ENCODE measurements at places on chromosomes 16 and 17.

- no peak for DNase-seq
Observed at GRCh38 chr16:55146966-55147365, 177.0 kb upstream of the IRX6 start.

DNA sequence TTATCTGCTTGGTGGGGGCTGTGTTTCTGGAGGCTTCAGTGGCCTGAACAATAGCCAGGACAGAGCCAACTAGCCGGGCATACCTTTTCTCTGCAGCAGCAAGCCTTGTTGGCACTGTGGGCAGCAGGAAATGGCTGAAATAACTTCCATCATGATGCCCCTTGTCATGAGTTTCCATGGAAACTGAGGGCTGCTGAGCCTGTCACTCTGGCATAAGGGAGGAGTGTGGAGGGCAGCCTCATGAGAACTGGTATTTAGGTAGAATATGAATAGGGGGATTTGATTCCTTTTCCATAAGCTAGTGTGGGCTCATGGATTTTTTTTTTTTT, 39.4 kb downstream of the PLCG2 start:
- no peak for DNase-seq

GRCh38 chr17:17343896-17344506, 40.8 kb downstream of the NT5M start:
- DNase-seq, result no peak

DNA sequence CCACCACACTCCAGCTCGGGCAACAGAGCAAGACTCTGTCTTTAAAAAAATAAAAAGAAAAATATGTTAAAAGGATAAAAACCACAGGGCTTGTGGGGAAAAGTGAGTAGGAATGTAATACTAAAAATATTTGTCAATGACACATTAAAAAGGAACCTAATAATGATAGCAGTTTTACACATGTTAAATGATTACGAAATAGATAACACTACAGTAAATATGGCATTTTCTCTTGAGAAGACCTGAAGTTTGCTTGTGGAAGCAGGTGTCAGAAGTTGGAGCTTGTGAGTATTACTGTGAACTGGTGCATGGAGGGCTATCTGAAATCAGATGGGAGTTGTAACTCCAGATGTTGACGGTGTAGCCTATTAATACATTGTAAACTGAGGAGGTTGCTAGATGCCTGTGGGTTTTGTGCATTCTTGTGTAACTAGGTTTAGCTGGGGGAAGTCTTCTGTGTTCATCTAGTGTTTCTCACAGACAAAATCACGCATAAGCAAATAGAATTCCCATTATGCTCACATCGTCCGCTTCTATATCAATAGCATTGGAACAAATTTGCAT, 44.2 kb upstream of the CLEC18A start:
- DNase-seq, result no peak

GRCh38 chr17:71024172-71024571, 854.8 kb downstream of the KCNJ2 start:
- DNase-seq, result peak; percentile 2

- no peak for DNase-seq
Observed at GRCh38 chr17:27634026-27634335, 3.0 kb downstream of the LGALS9 start.

- no peak for DNase-seq
Observed at GRCh38 chr16:10776280-10776679, 32.6 kb downstream of the NUBP1 start.

Measured in NCI-H2029 treated with DMSO at 0.1 percent for 48 hours (cell line).